Thoracic aorta (tissue), 2 donors: ENCODE measurements at places on chromosomes 4 and X. TPM values are rescaled to one million over a fixed set of nuclear protein-coding genes. Genes with fewer than 3 reads are reported as not detected.

HDAC8 gene
- 63.8 TPM for total RNA-seq

RAI2 gene
- total RNA-seq, result 15.9 TPM

TLR6 gene
- 1.8 TPM for total RNA-seq

CCDC110 gene
- 0.35 TPM for total RNA-seq

PABPC1L2A gene
- total RNA-seq, result not detected

MAGEA2B gene
- not detected for total RNA-seq

ZXDB gene
- total RNA-seq, result 16.5 TPM

PRRG3 gene
- total RNA-seq, result 0.27 TPM

ANKRD50 gene
- 21.1 TPM for total RNA-seq

RTL3 gene
- 1.6 TPM for total RNA-seq

STATH gene
- not detected for total RNA-seq

GABRB1 gene
- total RNA-seq, result not detected

GRCh38 chrX:24619647-24620046, 27.5 kb downstream of the PCYT1B start:
- no peaks in the 10 kb centered on the region for H3K27me3 ChIP-seq
- no peak for DNase-seq
- H3K36me3 ChIP-seq, result no peaks in the 10 kb centered on the region
- H3K4me3 ChIP-seq, result no peak overlapping the region

DNA sequence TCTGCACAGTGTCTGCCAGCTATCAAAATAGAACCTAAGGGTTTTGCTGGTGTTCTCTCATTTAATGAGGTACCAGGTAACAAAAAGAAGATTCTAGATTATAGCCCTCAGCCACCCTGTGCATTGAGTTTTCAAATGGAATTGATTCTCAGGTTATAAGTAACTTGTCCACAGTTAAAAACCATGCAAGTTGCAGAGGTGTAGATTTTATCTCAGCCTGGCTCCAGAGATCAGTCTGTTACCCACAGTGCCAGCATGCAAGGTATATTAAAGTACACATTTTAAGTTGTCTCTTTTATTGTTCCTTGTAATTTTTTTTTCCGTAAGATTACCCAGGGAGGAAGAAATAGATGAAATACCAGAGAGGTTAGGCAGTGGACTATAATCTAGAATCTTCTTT, 59.7 kb downstream of the RAPGEF2 start:
- peaks cover 16% of the 10 kb centered on the region for H3K4me1 ChIP-seq
- no peaks in the 10 kb centered on the region for H3K36me3 ChIP-seq

DNA sequence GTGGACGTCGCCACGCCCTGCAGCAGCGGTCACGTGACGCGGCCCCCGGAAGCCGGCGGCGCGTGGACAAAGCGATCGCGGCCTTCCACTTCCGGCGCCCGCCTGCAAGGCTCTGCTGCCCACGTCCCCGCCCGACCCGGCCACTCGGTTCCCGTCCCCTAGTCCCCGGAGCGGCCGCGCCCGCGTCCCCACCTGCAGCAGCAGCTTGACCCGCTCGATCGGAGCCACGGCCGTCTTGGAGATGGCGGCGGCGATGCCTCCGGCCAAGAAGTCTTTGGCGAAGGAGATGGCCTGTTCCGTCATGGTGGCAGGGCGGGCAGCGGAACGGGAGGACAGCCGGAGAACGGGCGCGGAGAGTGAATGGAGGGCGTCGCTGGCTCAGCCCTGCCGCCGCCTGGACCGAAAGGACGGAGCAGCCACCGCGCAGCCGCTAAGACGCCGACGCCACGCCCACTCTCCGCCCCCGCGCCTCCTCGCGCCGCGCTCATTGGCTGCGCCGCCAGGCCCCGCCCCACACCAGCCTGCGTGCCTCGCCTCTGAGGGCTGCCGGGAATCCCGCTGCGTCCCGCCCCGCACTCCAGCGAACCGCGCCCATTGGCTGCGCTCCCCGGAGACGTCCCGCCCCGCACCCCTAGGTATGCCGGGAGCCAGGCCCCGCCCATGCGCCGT, at the start of gene SLC25A6:
TSS of gene SLC25A6 (minus strand) at position 407 of the 669 bp plus-strand sequence. CDS start at position 303, 104 bp downstream.
- H3K4me1 ChIP-seq, result peaks cover 38% of the 10 kb centered on the region
- DNase-seq, result peak; percentile 89
- H3K4me3 ChIP-seq, result peak within 1 kb of the TSS; percentile 93
- H3K27me3 ChIP-seq, result no peaks in the 10 kb centered on the region
- peaks cover 35% of the 10 kb centered on the region for H3K36me3 ChIP-seq
- peak within 1 kb of the TSS; percentile 99 for H3K27ac ChIP-seq

DNA sequence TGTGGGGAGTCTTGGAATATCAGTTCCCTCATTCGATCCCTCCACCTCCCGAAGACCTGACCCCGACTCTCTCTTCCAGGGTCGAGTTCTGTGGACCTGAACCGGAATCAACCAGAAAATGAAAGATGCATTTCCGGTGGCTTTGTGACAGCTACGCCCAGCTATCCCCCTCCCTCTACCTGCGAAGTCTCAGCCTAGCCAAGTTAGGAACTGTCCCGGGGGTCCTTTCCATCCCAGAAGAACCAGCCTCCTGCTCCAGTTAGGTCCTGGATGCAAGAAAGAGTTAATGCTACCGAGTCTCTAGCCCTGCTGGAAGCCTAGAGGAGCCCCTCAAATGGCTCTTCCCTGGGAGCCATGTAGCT, 13.4 kb upstream of the ETDC start:
- DNase-seq, result no peak
- no peaks in the 10 kb centered on the region for H3K27me3 ChIP-seq
- H3K27ac ChIP-seq, result no peak overlapping the region
- peak overlapping the region; percentile 58 for H3K4me3 ChIP-seq
- no peaks in the 10 kb centered on the region for H3K36me3 ChIP-seq
- H3K4me1 ChIP-seq, result no peaks in the 10 kb centered on the region

DNA sequence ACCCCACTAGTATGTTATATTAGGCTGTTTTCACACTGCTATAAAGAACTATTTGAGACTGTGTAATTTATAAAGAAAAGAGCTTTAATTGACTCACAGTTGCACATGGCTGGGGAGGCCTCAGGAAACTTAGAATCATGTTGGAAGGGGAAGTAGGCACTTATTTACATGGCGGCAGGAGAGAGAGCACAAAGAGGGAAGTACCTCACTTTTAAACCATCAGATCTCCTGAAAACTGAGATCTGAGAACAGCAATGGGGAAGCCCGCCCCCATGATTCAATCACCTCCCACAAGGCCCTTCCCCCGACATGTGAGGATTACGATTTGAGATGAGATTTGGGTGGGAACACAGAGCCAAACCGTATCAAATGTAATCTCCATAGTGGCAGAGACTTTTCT, 45.4 kb upstream of the XK start:
- no peak for DNase-seq
- H3K36me3 ChIP-seq, result no peaks in the 10 kb centered on the region
- no peak overlapping the region for H3K27ac ChIP-seq
- H3K4me1 ChIP-seq, result no peaks in the 10 kb centered on the region

GRCh38 chr4:30866346-30866745, 146.2 kb downstream of the PCDH7 start:
- peak overlapping the region; percentile 55 for H3K4me3 ChIP-seq
- DNase-seq, result no peak
- peaks cover 50% of the 10 kb centered on the region for H3K4me1 ChIP-seq
- no peaks in the 10 kb centered on the region for H3K27me3 ChIP-seq
- H3K36me3 ChIP-seq, result no peaks in the 10 kb centered on the region

GRCh38 chr4:38359113-38359512, 304.9 kb upstream of the KLF3 start:
- no peaks in the 10 kb centered on the region for H3K27me3 ChIP-seq
- H3K4me1 ChIP-seq, result peaks cover 3% of the 10 kb centered on the region
- no peak overlapping the region for H3K27ac ChIP-seq
- no peaks in the 10 kb centered on the region for H3K36me3 ChIP-seq

DNA sequence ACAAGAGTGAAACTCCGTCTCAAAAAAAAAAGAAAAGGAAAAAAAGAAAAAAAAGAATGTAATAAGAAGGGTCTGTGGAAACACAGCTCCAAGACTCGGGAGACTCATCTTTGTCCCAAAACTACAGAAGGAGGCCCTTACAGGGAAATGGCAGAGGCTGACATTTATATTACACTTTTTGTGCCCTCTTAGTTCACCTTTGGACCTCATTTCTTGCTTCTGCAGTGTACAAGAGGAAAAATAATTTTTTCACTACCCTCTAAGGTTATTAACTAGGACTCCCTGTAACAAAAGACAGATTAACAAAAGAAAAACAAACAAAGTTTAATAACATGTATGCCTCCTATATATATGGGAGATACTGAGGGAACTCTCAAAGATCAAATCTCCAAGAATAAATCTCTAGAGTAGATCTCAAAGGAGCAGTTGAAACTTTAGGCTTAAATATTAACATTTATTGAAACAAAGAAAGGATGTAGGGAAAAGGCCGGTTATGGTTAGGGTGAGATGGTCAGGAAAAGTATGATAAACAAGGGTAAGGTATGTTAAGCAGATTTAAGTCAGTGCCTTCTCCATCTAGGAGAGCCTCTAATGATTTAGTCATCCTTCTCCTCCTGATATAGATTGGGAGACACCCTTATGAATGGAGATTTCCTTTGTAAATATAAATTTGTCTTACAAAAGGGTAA, 121.3 kb upstream of the JADE1 start:
- H3K4me3 ChIP-seq, result no peak overlapping the region
- no peaks in the 10 kb centered on the region for H3K36me3 ChIP-seq
- no peak overlapping the region for H3K27ac ChIP-seq
- peaks cover 4% of the 10 kb centered on the region for H3K4me1 ChIP-seq
- no peaks in the 10 kb centered on the region for H3K27me3 ChIP-seq
- no peak for DNase-seq

GRCh38 chrX:153967536-153968224, 3.9 kb downstream of the HCFC1 start:
- DNase-seq, result no peak
- peaks cover 7% of the 10 kb centered on the region for H3K36me3 ChIP-seq
- peak overlapping the region; percentile 98 for H3K27ac ChIP-seq
- peak overlapping the region; percentile 87 for H3K4me3 ChIP-seq

DNA sequence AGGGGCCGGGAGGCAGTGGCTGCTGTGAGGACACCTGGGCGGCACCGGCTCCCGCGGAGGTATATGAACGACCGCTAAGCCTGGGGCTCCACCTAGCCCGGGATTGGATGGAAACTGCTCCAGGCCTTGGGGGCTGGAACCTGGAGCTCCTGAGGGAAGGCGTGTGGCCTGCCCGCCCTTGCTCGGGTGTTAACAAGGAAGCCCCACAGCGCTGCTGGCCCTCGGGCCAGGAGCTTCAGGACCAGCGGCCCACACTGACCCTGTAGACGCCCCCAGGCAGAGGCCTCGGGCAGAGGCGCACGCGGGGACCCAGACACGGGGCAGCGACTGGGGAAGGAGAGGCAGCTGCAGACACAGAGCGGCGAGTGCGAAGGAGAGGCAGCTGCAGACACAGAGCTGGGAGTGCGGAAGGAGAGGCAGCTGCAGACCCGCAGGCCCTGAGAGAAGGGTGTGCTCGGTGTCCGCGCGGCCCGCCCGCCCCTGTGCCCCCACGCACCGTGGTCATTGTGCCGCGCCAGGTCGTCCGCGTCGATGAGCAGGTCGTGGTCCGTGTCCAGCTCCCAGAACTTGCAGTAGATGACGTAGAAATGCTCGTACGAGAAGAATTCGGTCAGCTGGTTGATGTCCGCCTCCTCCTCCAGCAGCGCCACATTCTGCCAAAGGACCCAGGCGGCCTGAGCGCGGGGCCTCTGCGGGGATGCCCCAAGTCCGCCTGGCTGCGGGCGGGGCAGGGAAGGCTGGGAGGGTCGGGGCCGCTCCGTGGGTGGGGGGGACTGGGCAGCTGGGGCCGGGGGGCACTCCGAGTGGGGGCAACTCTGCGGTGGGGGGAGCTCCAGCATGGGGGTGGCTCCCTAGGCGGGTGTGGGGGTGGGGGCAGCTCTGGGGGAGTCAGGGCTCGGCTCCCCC, 26.7 kb upstream of the GTPBP6 start:
- H3K4me1 ChIP-seq, result no peaks in the 10 kb centered on the region
- DNase-seq, result no peak
- H3K4me3 ChIP-seq, result no peak overlapping the region
- no peak overlapping the region for H3K27ac ChIP-seq

- H3K4me1 ChIP-seq, result no peaks in the 10 kb centered on the region
- no peaks in the 10 kb centered on the region for H3K36me3 ChIP-seq
- H3K27ac ChIP-seq, result no peak overlapping the region
- H3K4me3 ChIP-seq, result no peak overlapping the region
- DNase-seq, result no peak
Measured at GRCh38 chrX:150676221-150676620, 17.0 kb upstream of the MTMR1 start.

DNA sequence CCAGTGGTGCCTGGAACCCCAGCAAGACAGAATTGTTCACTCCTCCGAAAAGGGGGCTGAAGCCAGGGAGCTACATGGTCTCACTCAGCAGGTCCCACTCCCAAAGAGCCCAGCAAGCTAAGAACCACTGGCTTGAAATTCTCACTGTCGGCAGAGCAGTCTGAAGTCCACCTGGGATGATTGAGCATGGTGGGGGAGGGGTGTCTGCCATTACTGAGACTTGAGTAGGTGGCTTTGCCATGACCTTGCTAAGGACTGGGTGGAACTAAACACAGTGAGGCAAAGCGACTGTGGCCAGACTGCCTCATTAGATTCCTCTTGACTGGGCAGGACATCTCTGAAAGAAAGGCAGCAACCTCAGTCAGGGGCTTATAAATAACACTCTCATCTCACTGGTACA, 122.6 kb upstream of the ZC4H2 start:
- H3K4me1 ChIP-seq, result no peaks in the 10 kb centered on the region
- DNase-seq, result no peak
- H3K4me3 ChIP-seq, result no peak overlapping the region
- H3K27ac ChIP-seq, result no peak overlapping the region
- H3K27me3 ChIP-seq, result no peaks in the 10 kb centered on the region

- DNase-seq, result no peak
- no peak overlapping the region for H3K27ac ChIP-seq
- no peaks in the 10 kb centered on the region for H3K4me1 ChIP-seq
- no peaks in the 10 kb centered on the region for H3K36me3 ChIP-seq
- no peaks in the 10 kb centered on the region for H3K27me3 ChIP-seq
Measured at GRCh38 chrX:129193357-129193756, 329.9 kb downstream of the SMARCA1 start.

GRCh38 chr4:28007693-28008092, 1147.1 kb downstream of the STIM2 start:
- no peak overlapping the region for H3K27ac ChIP-seq
- H3K27me3 ChIP-seq, result no peaks in the 10 kb centered on the region
- no peaks in the 10 kb centered on the region for H3K4me1 ChIP-seq
- H3K4me3 ChIP-seq, result no peak overlapping the region
- DNase-seq, result no peak
- H3K36me3 ChIP-seq, result no peaks in the 10 kb centered on the region

GRCh38 chrX:50952406-50952805, 41.9 kb downstream of the BMP15 start:
- H3K36me3 ChIP-seq, result no peaks in the 10 kb centered on the region
- no peak for DNase-seq
- H3K4me3 ChIP-seq, result no peak overlapping the region
